ENCODE measurements at places on chromosomes 2 and 18.

DNA sequence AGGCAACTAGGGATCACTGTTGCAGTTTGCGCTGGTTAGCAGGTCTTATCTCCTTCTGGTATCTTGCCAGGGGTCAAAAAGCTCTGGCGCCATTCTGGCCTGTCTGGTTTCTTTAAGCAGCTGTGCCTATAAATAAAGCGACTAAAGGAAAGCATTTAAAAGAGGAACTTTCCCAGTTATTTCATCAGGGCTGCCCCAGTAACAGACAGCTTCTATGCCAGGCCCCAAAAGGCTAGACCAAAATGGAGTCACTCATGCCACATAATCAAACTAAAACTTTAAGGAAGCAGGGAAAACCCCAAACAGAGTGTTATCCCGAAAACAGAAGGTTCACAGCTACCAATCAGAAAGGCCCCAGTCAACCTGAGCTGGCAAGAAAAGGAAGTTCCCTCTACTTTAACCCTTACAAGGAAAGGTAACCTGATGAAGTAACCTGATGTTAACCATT lies 41.2 kb upstream of the HNRNPA3 start:
- no peak for DNase-seq

DNA sequence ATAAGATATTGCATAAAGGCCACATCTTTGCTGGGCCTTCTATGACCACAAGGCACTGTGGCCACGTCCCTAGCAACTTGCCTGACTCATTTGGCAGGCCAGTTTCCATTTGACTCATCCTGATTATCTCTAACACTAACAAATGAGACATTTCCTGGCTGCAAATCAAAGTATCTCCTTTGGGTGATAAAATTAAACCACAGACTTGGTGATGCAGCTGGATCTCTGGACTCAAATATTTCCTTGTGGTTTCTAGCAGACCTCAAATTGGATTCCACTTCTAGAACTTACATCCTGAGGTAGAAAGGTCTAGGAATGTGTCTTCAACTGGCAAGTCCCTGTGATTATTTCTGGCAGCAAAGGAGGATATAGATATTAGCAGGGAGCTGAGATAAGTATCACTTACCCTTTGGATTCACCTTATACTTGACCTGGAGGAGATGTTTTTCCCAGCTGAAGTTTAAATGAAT lies 167.9 kb upstream of the NXPH2 start:
- DNase-seq, result no peak

- DNase-seq, result no peak
Measured at GRCh38 chr2:152580714-152581113, 136.5 kb downstream of the PRPF40A start.

- DNase-seq, result no peak
Measured at GRCh38 chr2:218881744-218882460, 1.2 kb downstream of the WNT10A start.

DNA sequence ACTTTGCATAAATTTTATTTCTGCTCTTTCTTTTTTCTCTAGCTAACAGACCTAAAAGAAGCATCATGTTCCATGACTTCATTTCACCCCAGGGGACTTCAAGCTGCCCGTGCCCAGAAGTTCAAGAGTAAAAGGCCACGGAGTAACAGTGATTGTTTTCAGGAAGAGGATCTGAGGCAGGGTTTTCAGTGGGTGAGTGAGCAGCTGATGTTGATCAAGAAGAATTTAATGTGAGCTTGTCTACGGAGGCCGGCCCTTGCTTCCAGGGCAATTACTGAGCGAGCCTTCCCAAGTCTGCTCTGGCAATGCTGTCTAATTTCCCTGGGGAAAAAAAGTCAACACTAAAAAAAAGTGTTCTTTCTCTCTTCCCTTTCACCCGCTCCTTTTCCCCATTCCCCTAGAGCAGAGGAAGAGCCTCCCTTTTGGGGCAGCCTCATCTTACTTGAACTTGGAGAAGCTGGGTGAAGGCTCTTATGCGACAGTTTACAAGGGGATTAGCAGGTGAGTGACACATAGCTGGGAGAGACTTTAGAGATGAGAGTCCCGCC lies 1.2 kb downstream of the CDK15 start:
- DNase-seq, result no peak
